ENCODE measurements at places on chromosomes 3 and 15.

DNA sequence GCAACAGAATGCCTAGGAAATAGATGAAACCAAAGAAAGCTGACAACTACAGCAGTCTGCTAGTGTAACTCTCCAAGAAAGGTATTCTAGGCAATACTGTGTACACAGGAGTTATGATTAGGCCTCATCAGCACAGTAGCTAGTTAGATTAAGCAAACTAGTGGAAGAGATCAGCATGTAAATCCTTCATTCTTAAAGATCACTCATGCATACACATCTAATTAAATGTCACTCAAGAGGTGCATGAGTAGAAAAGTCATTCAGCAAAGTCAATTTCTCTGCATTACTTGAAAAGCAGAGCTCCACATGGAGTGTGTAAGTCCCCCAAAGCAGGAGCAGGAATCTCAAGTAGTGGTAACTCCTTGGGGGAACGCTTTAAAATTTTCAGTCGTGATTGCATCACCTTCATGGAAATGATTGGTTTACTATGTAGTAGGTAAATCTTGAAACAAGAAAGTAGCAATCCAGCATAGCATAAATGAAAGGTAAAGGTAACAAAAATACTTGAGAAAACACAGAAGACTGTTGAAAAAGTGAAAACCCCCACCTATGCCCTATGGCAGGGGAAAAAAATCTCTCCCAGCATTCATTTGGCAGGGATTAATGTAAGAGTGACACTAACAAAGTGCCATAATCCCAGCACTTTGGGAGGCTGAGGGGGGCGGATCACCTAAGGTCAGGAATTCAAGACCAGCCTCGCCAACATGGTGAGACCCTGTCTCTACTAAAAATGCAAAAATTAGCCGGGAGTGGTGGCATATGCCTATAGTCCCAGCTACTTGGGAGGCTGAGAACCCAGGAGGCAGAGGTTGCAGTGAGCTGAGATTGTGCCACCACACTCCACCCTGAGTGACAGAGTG is 29.4 kb upstream of the PPIB start:
- no peak for DNase-seq

- DNase-seq, result no peak
Observed at GRCh38 chr3:157279237-157279636, 119.3 kb upstream of the CCNL1 start.

GRCh38 chr3:105277656-105278055 is 89.1 kb upstream of the ALCAM start:
- DNase-seq, result no peak

DNA sequence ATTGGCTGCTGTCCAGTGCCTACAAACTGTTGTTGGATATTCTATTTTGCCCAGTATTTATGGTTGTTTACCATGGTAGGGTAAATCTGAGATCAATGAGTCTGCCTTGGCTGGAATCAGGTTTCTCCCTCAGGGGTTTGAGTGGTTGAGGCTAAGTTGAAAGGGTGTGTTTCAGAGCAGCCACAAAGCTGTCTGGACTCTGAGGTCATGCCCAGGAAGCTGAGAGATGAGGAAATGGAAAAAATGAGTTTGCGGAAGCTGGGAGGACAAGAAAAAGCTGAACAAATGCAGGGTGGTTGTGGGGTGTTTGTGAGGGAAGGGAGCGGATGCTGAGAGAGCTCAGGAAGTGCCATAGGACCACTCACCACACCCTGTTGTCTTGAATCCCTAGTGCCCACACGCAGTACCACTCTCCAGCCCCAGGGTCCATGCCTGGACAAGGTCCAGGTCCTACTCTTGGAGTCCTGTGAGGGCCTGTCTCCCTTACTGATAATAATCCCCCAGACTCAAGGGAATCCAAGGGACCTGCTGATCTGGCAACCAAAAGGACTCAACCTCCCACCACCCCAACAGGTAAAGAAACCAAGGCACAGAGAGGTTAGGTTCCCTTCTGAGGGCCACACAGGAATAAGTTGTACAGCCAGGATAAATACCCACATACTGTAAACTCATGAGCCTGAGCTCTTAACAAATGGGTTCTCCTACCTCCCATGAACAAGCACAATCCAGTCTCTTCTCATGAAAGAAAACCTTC is 81.6 kb downstream of the PPCDC start:
- peak; percentile 86 for DNase-seq

GRCh38 chr15:80925597-80926059 is 64.0 kb downstream of the MESD start:
- no peak for DNase-seq

- DNase-seq, result no peak
Observed at GRCh38 chr15:74037171-74038117, 42.9 kb downstream of the PML start.

- peak; percentile 23 for DNase-seq
Observed at GRCh38 chr3:28835751-28836150, 445.1 kb upstream of the RBMS3 start.

GRCh38 chr3:166171695-166172094 is 334.5 kb upstream of the BCHE start:
- DNase-seq, result no peak

GRCh38 chr15:84987949-84988624 is 6.4 kb downstream of the PDE8A start:
- DNase-seq, result no peak

- DNase-seq, result peak; percentile 69
Observed at GRCh38 chr3:37114251-37115145, 59.9 kb downstream of the LRRFIP2 start.

DNA sequence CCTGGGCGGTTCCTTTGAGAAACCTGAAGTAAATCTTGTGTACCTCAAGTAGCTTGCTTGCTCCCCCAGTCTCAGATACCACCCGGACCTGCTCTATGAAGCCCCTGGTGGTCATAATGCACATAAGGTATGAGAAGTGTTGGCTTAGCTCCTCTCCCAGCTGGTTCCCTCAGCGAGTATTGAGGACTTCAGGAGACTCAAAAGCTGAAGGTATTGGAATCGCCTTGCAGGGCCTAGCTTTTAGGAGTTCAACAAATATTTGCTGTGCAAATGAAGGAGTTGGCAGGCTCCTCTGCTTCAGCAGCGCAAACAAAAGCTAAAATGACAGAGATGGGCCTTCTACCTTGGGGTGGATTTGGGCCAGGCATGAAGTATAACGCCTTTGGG is 1.7 kb downstream of the CMTM8 start:
- DNase-seq, result no peak

DNA sequence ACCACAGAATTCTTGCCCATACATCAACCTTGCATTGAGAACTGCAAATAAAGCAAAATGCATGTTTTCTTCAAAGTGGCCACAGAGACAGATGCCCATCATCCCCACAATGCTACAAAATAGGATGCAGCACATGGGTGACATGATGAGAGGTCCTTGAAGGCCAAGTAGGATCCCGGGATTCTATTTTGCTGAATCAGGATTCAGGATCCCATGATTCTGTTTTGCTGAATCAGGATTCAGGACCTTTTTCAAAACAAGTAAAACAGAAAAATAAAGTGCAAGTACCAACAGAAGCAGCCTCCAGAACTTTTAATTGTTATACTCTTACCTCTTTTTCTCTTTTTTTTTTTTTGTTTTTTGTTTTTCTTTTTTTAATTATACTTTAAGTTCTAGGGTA is 242.1 kb upstream of the NR2E3 start:
- no peak for DNase-seq

DNA sequence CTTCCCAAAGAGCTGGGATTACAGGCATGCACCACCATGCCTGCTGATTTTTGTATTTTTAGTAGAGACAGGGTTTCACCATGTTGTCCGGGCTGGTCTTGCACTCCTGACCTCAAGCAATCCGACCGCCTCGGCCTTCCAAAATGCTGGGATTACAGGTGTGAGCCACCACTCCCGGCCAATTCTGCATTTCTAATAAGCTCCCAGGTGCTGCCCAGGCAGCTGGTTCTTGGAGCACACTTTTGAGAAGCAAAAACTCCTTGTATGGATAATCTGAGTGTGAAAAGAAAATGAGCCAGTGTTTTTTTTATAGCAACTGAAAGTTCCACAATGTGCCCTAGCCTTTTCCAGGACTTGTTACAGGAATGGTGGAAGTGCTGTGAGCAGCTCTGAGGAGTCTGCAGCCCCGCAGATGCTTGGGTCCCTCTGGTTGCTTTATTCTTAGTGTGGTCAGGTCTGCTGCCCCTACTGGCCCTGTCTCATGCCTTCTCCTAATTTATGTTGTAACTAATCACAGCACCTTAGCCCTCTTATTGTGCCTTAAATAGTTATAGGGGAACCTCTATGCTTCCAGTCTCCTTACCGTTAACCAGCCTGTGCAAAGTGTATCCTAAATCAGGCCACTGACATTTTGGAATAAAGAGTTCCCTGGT is 13.5 kb upstream of the KCNAB1 start:
- DNase-seq, result no peak

DNA sequence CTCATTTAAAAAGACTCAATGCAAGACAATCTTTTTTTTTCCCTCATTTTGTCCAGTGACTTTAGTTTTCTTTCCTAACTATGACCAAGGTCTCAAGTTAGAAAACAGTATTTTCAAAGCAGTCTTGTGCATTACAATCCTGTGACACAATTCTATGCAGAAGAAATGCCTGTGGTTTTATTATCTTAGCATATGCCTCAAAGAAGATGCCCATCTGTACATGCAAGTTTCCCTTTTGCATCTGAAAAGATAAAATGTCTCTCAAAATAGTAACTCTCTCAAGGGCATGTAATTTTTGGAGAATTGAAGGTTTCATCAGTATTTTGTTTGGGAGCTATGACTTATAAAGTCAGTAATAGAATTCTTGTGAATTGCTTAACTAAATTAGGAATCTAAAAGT is 292.0 kb upstream of the SUCLG2 start:
- DNase-seq, result no peak

- peak; percentile 50 for DNase-seq
Observed at GRCh38 chr3:160163229-160163878, 61.9 kb upstream of the C3orf80 start.

GRCh38 chr3:126464494-126464893 is 11.2 kb downstream of the ZXDC start:
- no peak for DNase-seq

DNA sequence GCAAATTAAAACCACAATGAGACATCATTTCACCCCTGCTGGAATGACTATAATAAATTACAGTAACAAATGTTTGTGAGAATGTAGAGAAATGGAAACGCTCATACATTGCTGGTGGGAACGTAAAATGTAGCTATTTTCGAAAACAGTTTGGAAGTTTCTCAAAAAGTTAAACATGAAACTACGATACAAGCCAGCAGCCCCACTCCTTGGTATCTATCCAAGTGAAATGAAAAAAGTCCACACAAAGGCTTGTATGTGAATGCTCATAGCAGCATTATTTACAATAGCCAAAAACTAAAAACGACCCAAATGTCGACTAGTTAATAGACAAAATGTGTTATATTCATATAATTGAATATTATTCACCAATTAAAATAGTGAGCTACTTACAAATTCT is 22.9 kb upstream of the CFAP20DC start:
- DNase-seq, result no peak

GRCh38 chr3:157913741-157914150 is 192.5 kb downstream of the SHOX2 start:
- DNase-seq, result peak; percentile 22

GRCh38 chr3:134743006-134743405 is 52.1 kb upstream of the EPHB1 start:
- DNase-seq, result no peak

DNA sequence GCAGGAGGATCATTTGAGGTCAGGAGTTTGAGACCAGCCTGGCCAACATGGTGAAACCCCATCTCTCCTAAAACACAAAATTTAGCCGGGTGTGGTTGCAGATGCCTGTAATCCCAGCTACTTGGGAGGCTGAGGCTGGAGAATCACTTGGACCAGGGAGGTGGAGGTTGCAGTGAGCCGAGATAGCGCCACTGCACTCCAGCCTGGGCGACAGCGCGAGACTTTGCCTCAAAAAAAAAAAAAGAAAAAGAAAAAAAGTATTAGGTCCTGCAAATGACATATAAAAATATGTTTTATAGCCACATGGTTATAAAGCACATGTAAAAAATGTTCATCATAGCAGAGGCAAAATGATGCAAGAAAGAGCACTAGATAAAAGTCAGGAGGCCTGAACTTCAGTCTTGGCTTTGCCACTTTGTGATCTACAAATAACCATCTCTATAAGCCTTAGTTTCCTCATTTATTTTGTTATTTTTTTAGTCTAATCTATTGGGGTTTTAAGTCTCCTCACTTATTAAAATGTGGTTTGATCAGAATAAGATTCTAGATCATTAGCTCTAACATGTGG is 4.9 kb downstream of the SLC12A6 start:
- no peak for DNase-seq

All from AG20443 (cell line).